Stimulated activated CD8-positive, alpha-beta memory T cell treated with anti-CD3 and anti-CD28 coated beads, Interleukin-4, amount 100 ng/mL, for 1 hour (primary cell): ENCODE measurements at places on chromosomes 7 and 10.

- DNase-seq: no peak
Measured at GRCh38 chr7:31550432-31550831, 36.5 kb downstream of the ITPRID1 start.

GRCh38 chr7:107173691-107174406, 5.0 kb downstream of the HBP1 start:
- DNase-seq: no peak

GRCh38 chr7:142913051-142913450, 20.5 kb downstream of the TRPV5 start:
- DNase-seq: no peak

- DNase-seq: no peak
Measured at GRCh38 chr7:104981672-104982037, 32.4 kb upstream of the KMT2E start.

DNA sequence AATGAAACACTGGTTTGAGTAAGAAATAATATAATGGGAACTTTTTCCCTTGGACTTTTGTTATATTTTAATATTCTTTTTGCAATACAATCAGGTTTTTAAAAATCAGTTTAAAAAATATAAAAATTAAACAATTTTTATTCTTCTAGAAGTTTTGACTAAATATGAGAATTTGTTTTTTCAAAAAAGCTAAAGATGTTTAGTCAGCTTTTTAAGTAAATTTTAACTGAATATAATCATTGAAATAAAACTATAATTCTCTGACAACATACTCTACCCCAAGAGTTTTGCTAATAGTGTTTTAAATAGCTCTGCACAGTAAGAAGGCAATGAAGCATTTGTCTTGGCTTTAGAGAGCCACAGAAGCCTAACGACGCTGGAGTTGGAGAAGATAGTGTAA, 70.5 kb downstream of the IQUB start:
- DNase-seq: no peak

GRCh38 chr10:122516734-122517133, 43.8 kb upstream of the DMBT1 start:
- no peak for DNase-seq

DNA sequence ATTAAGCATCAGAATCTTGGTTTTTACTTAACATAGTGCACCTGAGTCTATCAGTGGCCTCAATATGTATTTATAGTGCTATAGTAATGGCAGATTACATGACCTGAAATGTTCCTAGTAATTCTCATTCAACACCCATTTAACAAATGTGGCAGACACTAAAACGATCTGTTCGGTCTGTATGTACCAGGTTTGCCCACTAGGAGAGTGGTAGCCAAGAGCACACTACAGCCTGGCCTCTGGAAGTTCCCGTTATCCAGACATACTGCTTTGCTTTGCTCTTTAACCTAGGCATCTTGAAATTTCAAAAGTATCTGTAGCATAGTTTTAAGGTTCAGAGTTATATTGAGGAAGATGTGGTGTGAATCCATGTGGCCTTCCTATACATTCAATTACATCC, 395.7 kb upstream of the NRG3 start:
- no peak for DNase-seq

DNA sequence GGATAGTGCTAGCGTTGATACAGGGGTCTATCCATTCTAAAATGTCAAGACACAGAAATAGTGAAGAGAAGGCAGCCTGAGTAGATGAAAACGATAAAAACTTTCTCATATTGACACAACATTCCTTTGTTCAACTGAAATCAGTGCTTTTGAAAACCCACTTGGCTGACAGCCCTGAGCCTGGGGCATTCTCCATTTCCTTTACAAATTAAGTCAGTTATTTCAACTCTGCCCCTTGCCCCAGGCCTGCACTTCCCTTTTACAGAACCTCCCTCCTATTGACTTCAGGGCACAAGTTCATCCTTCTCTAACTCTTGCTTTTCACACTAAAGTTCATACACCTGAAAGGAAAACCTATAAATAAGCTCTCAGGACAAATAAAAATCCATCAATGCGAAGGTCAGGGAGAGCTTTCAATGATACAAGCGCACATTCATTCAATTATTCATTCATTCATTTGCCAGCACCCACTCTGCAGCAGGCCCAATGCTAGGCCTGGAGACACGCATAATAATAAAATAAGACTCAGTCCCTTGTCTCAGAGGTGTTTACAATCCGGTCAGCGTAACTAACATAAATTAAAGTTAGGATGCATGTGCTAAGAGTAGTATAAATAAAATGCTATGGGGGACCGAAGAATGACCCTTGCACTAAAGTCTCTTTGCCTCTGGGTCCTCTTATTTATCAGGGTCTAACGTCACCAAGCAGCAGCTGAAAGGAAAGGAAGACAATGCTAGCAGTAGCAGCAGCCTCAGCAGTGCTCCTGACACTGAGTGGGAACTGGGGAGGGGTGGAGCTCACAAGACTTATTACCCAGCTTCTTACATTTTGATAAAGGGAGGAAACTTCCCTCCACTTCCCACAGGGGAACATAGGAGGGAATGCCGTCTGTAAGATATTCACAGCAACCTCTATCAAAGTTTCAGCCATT, 134.8 kb downstream of the PDE1C start:
- no peak for DNase-seq

GRCh38 chr7:45650404-45651394, 76.5 kb downstream of the ADCY1 start:
- no peak for DNase-seq

DNA sequence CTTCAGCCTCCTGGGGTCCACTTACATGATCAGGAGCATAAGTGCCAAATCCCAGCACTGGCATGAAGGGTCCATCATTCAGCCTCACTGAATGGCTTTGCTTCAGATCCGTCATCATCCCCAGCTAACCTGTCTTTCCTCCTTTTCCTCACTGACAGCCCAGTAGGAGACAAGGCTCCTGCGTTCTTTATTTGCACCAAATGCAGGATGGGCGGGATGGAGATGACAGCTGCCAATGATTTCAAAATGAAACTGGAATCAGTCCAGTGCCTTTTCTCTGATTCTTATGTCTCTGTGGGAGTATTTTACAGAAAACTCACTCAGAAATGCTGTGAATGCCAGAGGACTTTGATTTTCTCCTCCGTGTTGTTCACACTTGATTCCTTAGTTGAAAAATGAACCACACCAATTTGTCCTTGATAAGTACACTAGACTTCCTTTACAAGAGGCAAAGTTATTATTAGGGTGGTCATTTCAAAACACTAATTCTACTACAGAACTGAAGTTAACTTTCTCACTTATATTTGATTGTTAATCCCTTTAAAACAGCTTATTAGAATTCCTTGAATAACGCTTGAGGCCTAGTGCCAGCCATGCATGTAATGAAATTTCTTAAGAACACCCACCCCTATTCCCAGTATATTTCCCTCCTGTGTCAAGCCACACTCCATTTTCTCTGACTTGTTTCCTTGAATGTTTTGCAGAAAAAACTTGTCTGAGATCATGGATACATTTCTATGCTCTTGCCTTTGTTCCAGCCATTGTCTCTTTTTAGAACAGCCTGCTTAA, at the start of gene AKR1C8:
Gene AKR1C8, minus strand, starts transcription at position 164 of the 789 bp plus-strand sequence. Its CDS starts 46 bp downstream, at position 118.
- DNase-seq: no peak

DNA sequence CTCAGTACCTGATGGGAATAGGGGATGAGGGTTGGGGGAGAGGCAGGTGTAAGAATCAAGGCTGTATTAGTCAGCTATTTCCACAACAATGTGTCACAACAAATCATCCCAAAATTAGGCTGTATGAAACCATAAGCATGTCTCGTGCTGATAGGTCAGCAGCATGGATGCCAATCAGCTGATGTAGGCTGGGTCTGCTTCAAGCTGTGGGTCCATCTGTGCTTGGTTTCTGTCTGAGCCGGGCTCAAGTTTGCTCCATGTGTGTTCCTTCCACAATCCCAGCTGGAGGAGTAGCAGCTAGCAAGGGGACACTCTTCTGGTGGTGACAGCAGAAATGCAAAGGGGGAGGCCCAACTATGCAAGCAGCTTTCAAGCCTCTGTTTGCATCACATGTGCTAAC, 97.9 kb upstream of the ZNF746 start:
- DNase-seq: no peak

DNA sequence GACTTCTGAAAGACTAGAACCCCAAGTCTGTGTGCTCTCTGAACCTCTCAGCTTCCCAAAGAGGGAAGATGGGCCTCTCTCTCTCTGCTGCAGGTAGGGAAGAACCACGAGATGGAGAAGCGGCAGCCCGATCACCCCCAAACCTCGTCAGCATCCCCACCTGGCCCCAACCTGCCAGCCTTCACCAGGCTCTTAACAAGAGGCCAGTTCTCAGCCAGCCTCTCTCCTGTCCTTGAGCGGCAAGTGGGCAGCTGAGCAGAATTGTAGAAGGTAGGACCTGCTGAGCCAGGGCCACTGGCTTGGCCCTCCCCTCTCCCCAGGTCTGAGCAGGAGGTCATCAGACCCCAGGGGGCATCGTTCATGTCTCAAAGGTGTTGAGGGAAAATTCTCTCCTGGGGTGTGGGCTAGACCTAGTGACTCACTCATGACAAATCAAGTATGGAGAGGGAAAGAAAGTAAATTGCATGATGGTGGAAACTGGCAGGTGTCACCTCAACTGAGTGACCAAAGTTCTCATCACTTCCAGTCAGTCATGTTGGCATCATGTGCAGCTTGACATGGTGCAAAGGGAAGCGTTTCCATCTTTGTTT, 92.0 kb upstream of the GPR26 start:
- no peak for DNase-seq

GRCh38 chr7:108079648-108080591, 50.2 kb downstream of the LAMB4 start:
- DNase-seq: no peak

DNA sequence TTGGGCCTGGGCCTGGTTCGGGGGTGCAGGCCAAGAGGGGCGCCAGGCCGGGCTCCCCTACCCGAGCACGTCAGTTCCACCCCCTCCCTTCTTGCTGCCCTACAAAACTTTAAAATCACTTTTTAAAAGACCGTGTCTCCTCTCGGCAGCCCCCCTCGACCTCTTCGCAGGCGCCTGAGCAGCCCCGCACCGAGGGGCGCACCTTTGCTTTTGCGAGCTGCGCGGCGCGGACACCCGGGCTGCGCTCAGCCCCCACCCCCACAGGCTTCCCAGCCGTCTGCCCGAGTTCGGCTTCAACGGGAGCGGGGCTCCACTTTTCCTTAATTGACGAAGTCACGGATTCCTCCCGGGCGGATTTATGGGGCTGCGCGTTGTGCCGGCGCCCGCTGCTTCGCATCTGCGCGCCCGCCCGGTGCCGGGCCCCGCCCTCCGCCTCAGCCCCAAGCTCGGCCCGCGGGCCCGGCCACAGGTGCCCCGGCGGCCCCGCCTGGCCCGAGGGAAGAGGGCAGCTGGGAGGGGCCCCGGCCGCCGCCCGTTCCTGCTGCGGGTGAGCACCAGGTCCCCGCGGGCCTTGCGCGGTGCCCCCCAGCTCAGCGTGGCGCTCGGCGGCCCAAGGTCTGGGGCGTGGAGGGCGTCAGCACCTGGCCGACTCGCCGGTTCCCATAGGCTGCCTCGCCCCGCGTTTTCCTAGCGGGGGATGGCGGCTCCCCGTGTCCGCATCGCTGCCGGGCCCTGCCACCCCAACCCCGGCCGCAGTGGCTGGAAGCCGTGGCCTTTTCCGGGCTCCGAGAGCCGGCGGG, 10.8 kb upstream of the MNX1 start:
- DNase-seq: no peak

DNA sequence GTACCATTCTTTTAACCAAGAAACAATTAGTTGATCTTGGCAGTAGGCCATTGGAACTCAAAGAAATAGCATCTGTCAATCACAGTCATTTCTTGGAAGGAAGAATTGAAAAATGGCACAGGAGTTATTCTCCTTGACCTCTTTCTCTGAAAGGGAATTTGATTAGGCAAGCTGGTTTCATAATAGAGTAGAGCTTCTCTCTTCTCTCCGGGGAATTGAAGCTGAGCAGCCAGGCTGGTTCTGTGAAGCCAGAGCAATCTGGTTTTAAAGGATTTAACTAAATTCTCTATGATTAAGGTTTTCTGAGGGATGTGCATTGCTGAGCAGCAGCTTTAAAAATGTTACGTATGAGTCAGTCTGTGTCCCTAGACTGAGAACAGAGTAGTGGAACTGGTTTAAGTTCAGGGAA, 70.2 kb downstream of the AHCYL2 start:
- DNase-seq: no peak

- no peak for DNase-seq
Measured at GRCh38 chr10:132814469-132814856, 28.5 kb upstream of the NKX6-2 start.

DNA sequence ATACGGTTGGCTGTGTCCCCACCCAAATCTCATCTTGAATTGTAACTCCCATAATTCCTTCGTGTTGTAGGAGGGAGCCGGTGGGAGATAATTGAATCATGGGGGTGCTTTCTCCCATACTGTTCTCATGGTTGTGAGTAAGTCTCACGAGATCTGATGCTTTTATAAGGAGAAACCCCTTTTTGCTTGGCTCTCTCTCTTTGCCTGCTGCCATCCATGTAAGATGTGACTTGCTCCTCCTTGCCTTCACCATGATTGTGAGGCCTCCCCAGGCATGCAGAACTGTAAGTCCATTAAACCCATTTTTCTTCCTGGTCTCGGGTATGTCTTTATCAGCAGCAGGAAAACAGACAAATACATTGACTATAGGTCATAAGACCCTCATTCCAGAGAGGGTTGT, 15.9 kb upstream of the ST8SIA6 start:
- DNase-seq: no peak

GRCh38 chr7:99098824-99099498, 44.9 kb downstream of the SMURF1 start:
- DNase-seq: no peak

GRCh38 chr7:139362302-139362701, 2.6 kb downstream of the LUC7L2 start:
- DNase-seq: no peak

DNA sequence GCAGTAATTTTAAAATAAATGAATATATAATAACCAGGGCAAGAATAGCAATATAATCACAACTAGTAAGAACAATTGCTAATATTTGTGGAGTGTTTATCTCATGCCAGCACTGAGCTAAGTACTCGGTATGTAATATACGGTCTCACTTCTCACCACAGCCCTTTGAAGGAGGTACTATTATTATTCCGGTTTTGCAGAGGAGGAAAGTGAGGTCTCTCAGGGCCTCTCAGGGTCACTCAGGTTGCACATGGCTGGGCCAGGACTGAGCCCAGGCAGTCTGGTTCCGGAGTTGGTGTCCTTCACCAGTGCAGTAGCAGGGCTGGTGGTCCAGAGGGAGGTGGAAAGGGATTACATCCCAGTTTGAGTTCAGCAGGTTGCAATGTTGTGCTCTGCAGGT, 80.9 kb downstream of the CHN2 start:
- DNase-seq: no peak

GRCh38 chr7:73487486-73487885, 34.6 kb downstream of the BAZ1B start:
- DNase-seq: no peak

GRCh38 chr10:71725998-71726579, 6.5 kb upstream of the C10orf105 start:
- no peak for DNase-seq

GRCh38 chr10:17033529-17034260, 95.9 kb downstream of the CUBN start:
- DNase-seq: no peak
